ENCODE measurements at places on chromosomes 11 and 22.
A peak's percentile ranks its signal among the peaks of the same experiment; 100 is the strongest.

DNA sequence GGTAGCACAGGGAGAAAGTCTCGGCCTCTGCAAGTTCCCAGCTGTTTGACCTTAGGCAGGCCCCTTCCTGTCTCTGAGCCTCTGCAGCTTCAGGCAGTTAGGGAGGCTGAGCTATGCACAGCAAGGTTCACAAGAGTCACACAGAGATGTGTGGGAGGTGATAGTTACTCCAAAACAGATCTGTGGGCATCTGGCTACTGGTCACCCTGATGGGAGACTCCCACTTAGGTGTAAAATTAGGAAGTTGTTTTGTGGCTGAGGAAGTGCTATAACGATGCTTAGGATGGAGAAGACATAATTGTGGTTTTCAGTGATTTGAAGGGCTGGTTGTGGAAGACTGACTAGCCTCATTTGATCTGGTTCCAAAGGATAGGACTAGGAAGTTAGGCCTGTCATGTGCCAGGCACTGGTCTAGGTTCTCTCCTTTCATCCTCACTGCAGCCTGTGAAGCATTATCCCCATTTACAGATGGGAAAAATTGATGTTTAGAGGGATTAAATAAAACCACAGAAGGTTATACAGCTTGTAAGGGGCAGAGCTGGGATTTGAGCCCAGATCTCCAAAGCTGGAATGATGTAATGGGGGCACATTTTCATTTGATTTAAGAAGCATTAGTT is 13.5 kb downstream of the ACO2 start:
- peak; percentile 31 for DNase-seq

- no peak for DNase-seq
Measured at GRCh38 chr22:23218867-23219251, 38.5 kb downstream of the BCR start.

GRCh38 chr22:42724062-42724461 is 3.4 kb upstream of the A4GALT start:
- no peak for DNase-seq

DNA sequence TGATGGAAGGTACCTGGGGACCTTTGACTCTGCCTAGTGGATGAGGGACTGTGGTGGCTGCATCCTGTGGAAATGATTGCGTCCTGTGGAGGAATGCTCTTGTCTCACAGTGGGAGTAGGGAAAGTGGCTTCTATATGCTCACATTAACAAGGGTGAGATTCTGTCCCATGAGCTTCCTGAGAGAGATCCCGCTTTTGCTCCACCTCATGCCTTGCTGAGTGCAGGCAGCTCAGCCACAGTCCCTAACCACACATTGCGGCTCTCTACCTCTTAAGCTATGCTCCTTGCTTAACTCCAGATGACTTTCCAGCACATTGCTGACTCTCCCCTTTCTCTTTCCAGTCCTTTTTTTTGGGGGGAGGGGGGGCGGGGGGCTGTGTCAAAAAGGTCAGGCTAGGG is 45.0 kb downstream of the TEAD1 start:
- no peak for DNase-seq

DNA sequence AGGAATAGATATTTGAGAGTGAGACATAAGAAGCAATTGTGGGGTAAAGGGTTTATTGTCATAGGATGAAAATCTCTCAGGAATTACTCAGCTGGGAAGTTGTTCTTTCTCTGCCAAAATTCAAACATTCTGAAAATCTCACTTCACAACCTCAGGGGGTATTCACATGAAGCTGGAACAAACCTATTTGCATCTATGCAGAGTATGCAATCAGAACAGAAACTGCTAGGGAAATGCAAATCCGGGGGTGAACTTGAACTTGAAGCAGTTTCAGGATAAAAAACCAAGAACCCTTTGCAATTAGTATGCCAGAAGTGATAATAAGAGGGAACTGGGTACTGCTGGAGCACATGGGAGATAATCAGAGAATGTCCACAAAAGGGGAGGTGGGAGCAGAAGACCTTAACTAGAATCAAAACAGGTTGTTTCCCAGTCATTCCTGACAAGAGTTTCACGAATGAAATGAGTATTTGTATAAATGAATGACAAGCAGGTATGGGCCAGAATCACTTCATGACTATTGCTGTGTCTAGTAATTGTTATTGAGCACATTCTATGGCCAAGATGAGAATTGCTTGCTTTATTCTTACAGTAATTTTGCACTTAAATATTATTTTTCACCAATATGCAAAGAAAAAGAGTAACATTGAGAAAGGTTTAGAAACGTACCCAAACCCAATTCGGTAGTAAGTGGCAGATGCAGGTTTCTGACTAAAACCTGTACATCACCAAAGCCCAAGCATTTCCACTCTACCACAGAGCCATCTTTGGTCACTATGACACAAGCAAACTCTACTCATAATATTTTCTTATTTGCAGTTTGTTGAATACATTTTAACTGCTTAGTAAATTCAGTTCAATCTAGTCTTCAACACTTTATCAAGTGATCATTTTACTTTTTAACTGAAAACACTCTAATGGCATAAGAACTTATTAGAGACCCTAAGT is 61.8 kb upstream of the UBASH3B start:
- no peak for DNase-seq

GRCh38 chr22:28882545-28882877 is 861 bp upstream of the ZNRF3 start:
- no peak for DNase-seq

DNA sequence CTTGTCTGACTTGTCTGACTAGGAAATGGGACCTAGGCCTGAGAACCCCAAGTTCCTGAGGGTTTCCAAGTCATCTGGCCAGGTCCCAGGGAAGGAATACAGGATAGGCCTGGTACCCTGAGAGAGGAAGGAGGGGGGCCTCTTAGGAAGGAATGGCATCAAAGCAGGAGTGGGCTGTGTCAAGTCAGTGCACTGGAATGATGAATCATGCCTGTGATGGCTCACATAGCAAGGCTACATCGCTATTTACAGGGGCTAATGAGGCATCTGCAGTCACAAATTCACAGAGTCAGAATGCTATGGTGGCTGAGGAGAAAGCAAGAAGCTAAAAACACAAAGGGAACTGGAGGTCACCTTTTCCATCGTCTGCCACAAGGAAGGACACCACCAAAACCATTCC is 247.3 kb downstream of the NXPE2 start:
- no peak for DNase-seq

Data from GM04503 (cell line).